ENCODE measurements at places on chromosomes 1 and 21. TPM values are rescaled to one million over a fixed set of nuclear protein-coding genes. Genes with fewer than 3 reads are reported as not detected.

Gene AP4B1
- polyA plus RNA-seq: 99.5 TPM

Gene FNDC10
- polyA plus RNA-seq: 0.52 TPM

Gene SNRPE
- 76.9 TPM for polyA plus RNA-seq

Gene AADACL4
- not detected for polyA plus RNA-seq

Gene KIF14
- polyA plus RNA-seq: 0.01 TPM

Gene EDARADD
- not detected for polyA plus RNA-seq

Gene VANGL2
- polyA plus RNA-seq: 0.75 TPM

Gene PLA2G2C
- 0.03 TPM for polyA plus RNA-seq

Gene SPRR1A
- not detected for polyA plus RNA-seq

Gene BRINP3
- not detected for polyA plus RNA-seq

Gene MACO1
- 4.9 TPM for polyA plus RNA-seq

Gene FCRL3
- 220 TPM for polyA plus RNA-seq

Gene DEPDC1
- polyA plus RNA-seq: 0.03 TPM

Gene MSH4
- 0.20 TPM for polyA plus RNA-seq

Gene FOXD2
- 0.09 TPM for polyA plus RNA-seq

Gene LRIF1
- 5.3 TPM for polyA plus RNA-seq

Gene GJC2
- polyA plus RNA-seq: 0.88 TPM

Gene KCNE2
- polyA plus RNA-seq: not detected

Gene DMRTA2
- polyA plus RNA-seq: not detected

Gene CBR3
- 1.0 TPM for polyA plus RNA-seq

All from B cell (primary cell).